Activated CD4-positive, CD25-positive, alpha-beta regulatory T cell treated with anti-CD3 and anti-CD28 coated beads, Interleukin-2, amount 50 U/mL, for 16 hours (primary cell): ENCODE measurements at places on chromosomes 5 and 9.

DNA sequence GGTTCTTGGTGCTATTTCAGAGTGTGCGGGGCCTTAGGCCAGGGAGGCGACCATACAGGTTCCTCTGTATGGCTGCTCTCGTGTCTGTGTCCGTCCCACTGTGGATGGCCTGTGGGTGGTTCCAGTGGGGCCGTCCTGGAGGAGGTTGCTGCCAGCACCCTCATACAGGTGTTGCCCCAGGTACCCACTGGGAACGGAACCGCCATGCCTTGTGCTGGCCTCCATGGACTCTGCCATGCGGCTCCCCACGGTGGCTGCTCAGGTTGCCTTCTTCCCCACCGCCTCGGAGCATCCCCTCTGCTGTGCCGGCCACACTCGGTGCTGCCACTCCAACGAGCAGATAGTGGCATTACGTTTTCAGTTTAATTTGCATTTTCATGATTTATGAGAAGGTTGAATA is 129.3 kb upstream of the CACNA1B start:
- DNase-seq = no peak

GRCh38 chr9:101232405-101232977 is 152.3 kb downstream of the BAAT start:
- no peak for DNase-seq

GRCh38 chr5:18987101-18987500 is 1000.9 kb downstream of the CDH18 start:
- DNase-seq = no peak

DNA sequence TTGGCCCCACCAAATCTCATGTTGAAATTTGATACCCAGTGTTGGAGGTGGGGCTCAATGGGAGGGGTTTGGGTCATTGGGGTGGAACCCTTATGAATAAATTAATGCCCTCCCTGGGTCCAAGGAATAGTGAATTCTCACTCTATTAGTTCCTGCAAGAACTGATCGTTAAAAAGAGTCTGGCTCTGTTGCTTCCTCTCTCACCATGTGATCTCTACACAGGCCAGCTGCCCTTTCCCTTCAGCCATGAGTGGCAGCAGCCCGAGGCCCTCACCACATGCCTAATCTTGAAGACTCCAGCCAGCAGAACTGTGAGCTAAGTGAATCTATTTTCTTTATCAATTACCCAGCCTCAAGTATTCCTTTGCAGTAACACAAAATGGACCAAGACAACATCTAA is 106.0 kb downstream of the CAAP1 start:
- DNase-seq = no peak

GRCh38 chr5:145429170-145429569 is 406.0 kb downstream of the PRELID2 start:
- no peak for DNase-seq

- no peak for DNase-seq
Measured at GRCh38 chr5:141186897-141187512, at the start of gene PCDHB9. Gene PCDHB9 (plus strand): TSS chr5:141187161. CDS start chr5:141187319, 158 bp downstream.

DNA sequence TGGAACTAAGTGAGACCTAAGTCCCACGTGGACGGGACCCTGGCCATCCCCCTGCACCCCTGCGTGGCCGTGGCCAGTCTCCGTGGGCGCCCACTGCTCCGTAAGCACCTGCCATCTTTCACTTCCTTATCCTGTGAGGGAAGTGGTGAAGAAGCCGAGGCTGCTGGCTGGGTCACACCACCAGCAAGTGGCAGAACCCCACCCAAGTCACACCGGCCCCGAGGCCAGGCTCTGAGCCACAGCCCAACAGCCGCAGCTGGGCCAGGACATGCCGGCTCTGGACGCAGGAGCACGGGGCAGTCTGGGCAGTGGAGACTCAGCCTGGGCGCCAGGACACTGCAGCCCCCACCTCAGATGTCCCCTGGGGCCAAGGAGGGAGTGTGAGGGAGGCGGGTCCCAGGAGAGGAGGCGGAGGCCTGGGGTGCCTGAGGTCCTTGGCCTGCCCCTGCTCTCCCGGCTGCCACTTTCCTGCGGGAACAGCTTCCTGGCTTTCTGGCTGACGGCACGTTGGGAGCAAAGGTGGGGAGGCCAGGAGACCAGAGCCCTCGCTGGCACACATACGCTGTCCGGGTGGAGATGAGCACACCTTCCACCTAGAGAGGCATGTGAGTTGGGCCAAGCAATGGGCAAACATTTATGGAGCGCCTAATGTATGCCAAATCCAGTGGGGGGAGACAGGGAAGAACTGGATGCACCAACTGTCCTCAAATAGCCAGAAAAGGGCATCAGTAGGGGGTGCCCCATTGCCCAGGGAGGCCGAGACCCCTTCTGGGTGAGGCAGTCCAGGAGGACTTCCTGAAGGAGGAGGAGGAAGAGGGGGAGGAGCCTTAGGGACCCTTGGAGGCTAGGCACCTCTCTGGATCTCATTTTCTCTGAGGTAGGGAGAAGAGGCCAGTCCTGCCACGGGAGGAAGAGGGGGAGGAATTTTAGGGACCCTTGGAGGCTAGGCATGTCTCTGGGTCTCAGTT is 43.9 kb upstream of the EGFL7 start:
- no peak for DNase-seq

GRCh38 chr5:76522103-76522935 is 100.9 kb downstream of the F2RL2 start:
- no peak for DNase-seq

DNA sequence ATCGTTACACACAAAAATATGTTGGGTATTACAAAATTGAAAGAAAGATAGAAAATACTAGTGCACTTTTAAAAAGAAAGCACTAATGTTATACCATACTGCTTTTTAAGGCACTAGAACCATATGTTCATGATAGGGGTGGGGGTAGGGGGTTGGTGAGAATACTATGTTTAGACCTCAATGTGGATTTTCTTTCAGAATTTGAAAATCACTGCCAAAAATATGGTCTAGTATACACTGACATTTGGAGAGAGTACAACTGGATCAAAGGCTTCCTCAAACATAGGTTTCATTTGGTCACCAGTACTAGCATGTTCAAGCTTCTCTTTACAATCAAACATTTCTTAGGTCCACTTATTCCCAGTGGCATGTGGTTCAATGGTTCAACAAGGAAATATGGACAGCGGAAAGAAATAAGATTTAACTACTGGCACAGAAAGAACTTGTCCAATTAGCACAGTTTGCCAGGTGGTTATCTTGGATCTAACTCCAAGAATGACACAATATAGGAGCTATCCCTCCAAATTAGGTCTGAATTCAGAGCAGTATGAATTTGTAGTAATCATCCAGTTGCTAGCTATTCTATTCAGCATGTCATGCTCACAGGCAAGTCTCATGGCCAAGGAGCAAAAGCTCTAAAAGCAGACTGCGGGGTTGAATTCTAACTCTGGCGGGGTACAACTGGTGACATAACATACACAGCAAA is 139.3 kb downstream of the SLC24A2 start:
- no peak for DNase-seq

GRCh38 chr5:195401-196160 is 4.3 kb downstream of the LRRC14B start:
- no peak for DNase-seq

- DNase-seq = no peak
Measured at GRCh38 chr5:36478646-36479317, 127.6 kb upstream of the SLC1A3 start.

- DNase-seq = no peak
Measured at GRCh38 chr5:68268101-68268851, 52.7 kb downstream of the PIK3R1 start.

DNA sequence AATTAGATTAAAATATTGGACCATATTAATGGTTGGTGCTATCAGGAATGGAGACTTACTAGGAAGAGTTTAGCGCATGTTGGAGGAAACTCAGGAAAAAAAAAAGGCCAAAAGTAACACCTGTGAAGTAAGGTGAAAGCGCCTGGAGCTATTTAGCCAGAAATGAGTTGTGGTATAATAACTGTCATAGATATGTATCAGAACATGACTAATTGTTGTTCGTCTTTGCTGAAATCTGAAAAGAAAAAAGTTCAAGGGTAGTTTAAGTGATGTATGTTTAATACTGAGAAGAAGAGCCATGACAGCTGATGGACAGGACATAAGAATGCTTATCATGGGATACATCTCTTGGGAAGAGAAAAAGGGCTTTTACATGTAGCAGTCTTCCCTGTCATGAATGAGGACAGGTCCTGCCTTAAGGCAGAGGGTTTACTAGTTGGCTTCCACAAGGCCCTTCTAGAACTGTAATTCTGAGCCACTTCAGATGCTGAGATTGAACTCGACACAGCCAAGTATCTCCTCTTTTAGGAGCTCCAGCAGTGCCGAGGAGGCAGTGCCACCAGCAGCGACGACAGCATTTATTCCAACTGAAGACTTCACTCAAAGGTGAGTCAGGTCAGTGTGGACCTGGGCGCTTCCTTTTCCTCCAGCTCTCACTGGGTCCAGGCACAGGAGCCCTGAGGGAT is 940 bp upstream of the CAMK4 start:
- DNase-seq = no peak

DNA sequence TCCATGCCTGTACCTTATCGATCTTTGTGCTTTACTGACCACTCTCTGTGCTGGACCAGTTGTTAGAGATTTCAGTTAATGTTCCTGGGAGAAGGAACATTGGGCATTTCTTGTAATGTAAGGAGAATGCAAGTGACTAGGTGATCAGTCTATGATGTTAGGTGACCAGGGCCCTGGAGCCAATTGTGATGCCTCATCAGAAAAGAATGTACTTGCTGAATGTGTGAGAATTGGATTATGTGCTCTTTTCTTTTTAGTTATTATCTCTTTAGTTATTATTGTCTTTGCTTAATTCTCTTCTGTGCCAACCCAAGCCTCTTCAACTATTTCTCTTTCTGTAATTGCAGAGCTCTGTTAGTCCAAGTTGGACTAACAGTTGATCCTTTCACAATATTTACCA is 92.9 kb downstream of the LRRC70 start:
- DNase-seq = no peak

DNA sequence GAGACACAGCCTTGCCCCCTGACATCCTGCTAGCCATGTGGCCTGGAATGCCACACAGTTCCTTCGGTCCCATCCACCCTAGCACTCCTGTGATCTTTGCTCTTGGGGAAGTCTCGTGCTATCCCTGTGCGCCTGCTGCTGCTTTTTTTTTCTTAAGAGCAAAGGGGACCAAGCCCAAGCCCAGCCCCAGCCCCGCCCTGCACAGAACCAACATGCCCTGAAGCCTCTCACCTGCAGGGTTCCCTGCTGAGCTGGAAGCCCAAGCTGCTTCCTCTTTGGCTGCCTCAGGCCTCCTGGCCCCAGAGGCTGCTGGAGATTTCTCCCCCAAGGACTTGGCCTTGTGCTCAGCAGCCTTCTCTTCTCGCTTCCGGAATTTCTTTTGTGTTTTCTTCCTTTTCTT is 1.8 kb downstream of the SURF6 start:
- DNase-seq = no peak

GRCh38 chr5:61637566-61637965 is 305.5 kb downstream of the ZSWIM6 start:
- no peak for DNase-seq

DNA sequence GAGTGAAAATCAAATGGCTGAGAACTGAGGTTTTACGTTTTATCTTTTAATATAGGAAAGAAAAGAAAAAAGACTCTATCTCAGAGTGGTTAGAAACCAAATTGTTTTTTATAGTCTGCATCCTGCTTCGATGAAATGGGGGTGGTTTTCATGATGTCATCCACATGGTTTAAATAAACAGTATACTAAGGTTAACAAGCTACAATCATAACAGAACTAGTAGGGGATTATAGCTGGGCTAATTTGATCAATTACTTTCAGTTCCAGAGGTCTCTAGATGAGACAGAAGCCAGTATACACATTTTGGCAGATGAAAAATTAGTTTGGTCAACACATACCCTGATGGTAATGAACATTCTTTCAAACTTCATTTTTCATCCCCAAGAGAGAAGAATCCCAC is 106.3 kb upstream of the SNX2 start:
- DNase-seq = no peak
